ENCODE measurements at places on chromosomes 4 and X.

DNA sequence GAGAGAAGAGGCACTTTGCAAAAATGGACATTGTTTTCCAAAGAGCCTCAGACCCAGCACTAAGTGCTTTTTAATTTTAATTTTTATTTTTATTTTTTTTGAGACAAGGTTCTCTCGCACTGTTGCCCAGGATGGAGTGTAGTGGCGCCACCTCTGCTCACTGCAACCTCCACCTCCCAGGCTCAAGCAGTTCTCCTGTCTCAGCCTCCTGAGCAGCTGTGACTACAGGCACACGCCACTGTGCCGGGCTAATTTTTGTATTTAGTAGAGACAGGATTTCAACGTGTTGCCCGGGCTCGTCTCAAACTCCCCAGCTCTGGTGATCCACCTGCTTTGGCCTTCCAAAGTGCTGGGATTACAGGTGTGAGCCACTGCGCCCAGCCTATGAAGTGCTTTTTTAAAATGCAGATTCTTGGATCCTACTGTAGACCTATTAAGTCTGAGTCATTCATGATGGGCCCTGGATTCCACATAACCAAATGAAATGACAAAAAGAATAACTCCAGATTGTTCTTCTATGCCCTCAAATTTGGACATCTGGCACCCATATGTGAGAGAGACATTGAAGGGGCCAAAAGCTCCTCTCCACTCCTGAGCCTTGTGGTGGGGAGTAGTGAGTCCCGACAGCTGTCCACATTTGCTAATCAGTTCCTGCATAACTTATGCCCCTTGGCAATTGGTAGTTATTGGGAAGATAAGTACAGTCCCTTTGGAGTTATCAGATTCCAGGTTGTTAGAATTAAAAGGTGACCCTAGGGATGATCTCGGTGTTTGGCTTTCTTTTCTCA, 3.6 kb downstream of the NOCT start:
- no peak for DNase-seq

DNA sequence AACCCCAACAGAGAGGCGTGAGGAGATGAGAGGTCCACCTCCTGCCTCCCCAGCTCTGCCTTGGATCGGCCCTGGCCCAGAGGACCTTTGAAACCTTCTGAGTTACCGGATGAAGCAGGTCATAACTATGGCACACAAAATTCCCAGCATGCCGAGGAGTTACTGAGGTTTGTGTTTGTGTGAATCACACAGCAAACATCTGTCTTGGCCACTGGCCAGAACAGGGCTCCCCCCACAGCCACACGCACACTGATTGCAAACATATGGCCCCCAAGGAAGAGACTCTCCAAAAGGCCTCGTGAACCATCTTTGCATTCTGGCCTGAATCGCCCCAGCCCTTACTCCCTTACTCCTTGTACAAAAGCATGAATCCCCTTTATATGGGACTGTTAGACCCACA, 18.9 kb downstream of the RPS4X start:
- peak; percentile 24 for DNase-seq

DNA sequence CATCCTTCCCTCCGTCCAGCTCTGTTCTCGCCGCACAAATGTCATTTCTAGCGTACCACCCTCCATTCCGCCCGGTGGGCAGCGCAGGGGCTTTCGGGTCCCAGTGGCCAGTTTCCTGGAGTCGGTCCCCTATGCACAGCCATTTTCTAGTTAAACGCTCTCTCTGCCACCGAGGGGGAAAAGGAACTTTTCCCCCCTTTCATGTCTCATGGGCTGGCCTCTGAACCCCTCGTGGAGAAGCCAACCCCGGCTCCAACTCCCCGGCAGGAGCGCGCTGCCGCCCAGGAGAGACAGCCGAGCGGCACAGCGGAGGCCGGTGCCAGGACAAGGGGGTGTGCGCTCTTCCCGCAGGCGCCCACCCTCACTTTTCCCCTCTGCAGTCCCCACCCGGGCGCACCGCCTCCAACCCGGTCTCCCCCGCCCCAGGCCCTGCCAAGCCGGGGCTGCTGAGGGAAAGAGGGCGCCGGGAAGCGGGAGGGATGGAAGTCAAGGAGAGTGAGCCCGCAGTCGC, 662 bp downstream of the APBB2 start:
- peak; percentile 65 for DNase-seq

GRCh38 chr4:108081256-108081655, 87.5 kb downstream of the LEF1 start:
- DNase-seq, result no peak

GRCh38 chrX:135410861-135411627, 10.7 kb upstream of the SMIM10L2A start:
- no peak for DNase-seq

DNA sequence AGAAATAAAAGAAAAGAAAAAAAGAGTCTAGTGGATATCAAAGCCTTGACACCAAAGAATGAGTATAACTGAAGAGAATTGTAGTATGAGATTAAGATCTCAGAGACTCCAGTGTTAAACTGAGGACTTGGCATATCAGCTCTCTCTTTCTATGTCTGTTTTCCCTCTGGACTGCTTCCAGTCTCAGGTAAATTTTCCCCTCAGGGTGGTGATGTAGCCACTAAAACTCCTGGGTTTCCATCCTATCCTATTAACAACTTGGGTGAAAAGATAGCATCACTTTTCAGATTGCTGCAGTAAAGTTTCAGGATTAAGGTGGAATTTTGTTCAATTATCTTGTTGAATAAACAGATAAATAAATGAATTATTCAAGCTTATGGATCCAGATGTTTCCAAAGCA, 85.7 kb downstream of the ATP10D start:
- DNase-seq, result no peak

DNA sequence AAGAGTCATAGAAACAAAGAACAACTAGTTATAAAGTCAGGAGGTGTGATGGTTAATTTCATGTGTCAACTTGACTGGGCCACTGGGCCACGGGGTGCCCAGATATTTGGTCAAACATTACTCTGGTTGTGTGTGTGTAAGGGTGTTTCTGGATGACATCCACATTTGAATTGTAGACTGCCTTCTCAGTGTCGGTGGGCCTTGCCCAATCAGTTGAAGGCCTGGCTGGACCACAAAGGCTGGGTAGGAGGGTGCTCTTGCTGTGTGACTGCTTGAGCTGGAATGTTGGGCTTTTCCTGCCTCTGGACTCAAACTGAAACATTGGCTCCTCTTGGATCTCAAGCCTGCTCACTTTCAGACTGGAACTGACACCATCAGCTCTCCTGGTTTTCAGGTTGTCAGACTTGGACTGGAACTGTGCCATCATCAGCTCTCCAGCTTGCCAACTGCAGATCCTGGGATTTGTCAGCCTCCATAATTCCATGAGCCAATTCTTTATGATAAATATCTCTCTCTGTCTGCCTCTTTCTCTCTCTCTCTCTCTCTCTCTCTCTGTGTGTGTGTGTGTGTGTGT, 41.4 kb downstream of the CLDN34 start:
- no peak for DNase-seq

- no peak for DNase-seq
Observed at GRCh38 chrX:154384284-154384892, 5.3 kb downstream of the EMD start.

DNA sequence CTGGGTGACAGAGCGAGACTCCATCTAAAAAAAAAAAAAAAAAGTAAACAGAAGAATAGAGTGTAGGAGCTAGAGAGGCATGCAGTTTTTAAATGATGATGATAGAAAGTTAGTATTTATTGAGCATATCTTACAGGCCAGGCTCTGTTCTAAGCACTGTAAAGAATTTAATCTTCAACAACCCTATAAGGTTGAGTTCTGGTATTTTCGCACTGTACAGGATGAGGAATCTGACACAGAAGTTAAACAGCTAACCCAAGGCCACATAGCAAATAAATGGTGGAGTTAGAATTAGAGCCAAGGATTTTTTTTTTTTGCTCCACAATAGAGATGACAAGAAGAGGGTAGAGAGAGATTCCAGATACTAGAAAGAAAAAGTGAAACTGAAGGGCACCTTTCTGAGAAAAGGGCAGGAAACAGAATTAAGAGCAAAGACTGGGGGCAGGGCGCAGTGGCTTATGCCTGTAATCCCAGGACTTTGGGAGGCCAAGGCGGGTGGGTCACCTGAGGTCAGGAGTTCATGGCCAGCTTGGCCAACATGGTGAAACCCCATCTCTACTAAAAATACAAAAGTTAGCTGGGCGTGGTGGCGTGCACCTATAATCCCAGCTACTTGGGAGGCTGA, 56.1 kb downstream of the KLHL5 start:
- no peak for DNase-seq

GRCh38 chr4:40264497-40264896, 67.7 kb downstream of the RHOH start:
- DNase-seq, result no peak

DNA sequence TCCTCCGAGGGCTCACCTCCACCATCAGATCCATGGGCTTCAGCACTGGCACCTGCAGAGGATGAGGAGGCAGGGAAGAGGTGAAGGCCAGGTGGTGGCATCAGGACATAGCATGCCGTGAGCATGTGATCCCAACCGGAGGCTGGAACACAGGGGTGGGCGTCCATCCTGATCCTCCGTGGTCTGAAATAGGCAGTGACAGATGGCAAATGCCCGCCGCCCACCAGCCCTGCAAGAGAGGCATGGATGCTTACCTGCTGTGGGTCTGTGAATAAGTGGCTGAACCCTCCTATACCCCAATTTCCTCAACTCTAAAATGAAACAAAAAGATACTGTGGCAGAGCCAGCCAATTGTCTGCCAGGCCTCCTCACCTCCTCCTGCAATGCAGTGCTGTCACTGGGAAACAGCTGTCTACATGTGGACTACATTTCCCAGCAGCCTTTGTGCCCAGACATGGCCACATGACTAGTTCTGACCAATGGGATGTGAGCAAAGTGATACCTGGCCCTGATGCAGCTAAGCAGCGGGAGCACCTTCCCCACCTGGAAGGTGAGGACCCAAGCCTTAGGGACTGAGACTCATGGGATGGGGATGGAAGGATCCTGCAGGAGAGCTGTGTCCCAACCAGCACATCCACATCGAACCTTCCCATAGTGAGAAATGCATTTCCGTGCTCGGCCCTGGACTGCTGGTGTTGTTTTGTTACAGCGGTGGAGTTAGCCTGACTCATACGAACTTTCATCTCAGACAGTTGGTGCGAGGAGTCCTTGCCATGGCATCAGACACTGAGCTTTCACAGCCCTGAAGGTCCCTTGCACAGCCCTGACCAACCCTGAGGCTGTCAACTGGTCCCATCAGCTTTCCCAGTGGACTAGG, 99.5 kb downstream of the PPP2R2C start:
- DNase-seq, result no peak

DNA sequence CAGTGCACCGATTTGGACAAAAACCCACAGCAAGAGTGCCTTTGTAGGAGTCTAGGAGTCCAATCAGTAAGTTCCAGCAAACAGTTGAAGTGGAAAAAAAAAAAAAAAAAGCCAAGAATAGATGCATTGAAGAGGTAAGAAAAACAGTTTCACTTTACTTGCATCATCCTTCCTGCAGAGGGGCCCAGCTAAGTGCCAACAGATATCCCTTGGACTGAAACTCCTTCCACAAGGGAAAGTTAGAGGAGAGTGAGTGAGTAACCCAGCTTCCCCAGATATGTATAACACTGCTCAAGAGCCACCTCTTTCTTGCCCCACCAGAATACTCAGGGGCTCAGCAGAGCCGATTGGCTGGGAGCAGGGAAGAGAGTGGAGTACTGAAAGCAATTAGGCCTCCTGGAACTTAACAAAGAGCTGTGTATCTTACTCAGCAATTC, 617.7 kb upstream of the SMIM31 start:
- DNase-seq, result no peak

DNA sequence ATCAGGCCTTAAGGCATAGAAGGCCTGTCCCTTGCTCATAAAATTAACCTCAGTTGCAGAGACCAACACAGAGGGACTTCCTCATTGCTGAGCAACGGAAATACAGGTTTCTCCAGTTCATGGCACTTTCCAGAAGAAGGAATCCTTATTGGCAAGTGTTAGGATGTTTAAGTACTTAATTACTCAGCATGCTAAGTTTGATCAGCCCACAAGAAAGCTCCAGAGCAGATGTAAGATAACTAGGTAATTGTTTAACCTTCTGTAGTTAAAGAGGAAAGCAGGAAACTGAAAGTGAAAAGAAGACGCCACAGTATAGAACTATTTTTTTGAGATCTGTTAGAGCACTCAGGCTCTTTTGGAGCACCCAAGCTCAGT, 33.5 kb downstream of the SMS start:
- no peak for DNase-seq

DNA sequence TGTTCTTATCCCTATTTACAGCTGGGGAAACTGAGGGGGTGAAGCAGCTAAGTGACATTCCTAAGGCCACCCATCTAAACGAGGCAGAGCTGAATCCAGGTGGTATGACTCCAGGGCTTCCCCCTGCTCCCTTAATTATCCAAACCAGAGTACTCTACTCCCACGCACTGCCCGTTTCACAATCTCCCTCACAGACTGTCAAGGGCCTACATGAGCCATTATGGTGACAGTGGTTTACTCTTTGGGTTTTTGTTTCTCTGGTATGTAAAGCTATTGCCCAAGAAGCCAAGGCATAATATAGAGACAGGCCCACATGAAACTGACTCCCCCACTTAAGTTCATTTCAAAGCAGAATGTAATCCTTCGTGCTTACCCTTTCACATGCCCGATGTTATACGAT, 95.1 kb downstream of the NHS start:
- DNase-seq, result no peak

GRCh38 chr4:87073199-87074120, 138.6 kb downstream of the AFF1 start:
- no peak for DNase-seq

- DNase-seq, result no peak
Observed at GRCh38 chr4:57109411-57109846, 756 bp downstream of the IGFBP7 start.

DNA sequence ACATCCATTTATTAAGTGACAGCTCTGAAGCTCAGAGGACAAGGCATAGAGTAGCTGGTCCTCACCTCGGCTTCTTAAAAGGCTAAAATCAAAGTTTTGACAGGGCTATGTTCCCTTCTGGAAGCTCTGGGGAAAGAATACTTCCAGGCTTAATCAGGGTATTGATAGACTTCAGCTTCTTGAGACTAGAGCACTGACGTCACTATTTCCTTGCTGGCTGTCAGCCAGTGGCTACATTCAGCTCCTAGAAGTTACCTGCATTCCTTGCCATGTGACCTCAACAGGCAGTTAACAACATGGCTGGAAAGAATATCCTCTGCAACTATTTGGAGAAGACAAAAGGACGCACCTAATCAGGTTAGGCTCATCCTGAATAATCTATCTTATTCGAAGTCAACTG, 1144.8 kb downstream of the ADGRL3 start:
- no peak for DNase-seq

- DNase-seq, result no peak
Observed at GRCh38 chr4:88860586-88860985, 163.0 kb upstream of the NAP1L5 start.

- no peak for DNase-seq
Observed at GRCh38 chr4:16757080-16757521, 141.3 kb downstream of the LDB2 start.

- DNase-seq, result peak; percentile 61
Observed at GRCh38 chr4:185470501-185471195, 885 bp downstream of the CCDC110 start.

GRCh38 chr4:5292101-5292500, 240.8 kb downstream of the STK32B start:
- no peak for DNase-seq

- no peak for DNase-seq
Observed at GRCh38 chr4:24273136-24273535, 311.2 kb downstream of the DHX15 start.
